HS-27A (cell line): ENCODE measurements at places on chromosomes 7 and 10.
A peak's percentile ranks its signal among the peaks of the same experiment; 100 is the strongest.

DNA sequence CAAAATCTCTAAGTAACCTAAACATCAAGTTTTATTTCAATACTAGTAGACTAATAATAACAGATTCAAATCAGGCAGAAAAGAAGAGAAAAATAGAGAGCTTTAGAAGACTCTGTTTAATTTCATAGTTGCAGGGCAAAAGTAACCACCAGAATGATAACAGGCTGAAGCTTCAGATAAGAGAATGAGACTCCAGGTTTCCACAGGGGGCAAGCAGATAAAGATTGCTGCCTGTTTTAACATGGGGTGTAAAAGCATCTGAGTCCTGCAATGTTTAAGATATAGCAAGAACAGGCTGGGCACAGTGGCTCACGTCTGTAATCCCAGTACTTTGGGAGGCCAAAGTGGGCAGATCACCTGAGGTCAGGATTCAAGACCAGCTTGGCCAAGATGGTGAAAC lies 11.0 kb downstream of the CROT start:
- DNase-seq, result no peak

DNA sequence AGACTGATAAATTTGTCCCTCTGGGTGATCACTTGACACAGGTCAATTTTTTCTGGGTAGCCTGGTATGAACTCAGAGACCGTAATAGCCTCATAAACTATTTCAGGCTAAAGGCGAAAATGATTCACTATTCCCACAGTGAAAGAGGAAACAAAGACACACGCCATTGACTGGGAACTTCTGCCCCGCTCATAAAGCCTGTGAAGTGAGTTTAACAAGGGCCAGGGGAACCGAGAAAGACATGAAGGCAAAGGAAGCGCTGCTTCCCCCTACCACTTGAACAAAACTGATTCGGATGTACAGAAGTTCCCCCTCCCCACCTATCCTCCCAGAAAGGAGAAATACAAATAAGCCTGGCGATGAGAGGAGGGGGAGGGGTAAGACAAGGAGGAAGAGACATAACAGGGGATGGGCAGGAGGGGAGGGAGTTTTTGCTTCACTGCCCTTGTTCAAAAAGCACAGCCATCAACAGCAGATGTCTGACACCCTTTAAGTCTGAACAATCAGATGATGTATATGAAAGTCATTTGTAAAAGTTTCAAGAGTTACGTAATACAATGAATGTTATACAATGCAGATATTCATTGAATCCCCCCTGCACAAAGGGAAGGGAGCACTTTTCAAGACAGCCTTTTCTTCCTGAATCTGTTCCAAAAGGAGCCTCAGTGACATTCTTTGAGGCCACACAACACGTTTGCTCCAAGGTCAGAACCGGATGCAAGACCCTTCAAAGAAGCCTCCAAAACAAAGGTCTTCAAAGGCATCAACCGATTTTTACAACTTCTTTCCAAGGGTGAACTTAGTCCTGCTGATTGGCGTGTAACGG lies 734 bp downstream of the ABCB4 start:
- no peak for DNase-seq

DNA sequence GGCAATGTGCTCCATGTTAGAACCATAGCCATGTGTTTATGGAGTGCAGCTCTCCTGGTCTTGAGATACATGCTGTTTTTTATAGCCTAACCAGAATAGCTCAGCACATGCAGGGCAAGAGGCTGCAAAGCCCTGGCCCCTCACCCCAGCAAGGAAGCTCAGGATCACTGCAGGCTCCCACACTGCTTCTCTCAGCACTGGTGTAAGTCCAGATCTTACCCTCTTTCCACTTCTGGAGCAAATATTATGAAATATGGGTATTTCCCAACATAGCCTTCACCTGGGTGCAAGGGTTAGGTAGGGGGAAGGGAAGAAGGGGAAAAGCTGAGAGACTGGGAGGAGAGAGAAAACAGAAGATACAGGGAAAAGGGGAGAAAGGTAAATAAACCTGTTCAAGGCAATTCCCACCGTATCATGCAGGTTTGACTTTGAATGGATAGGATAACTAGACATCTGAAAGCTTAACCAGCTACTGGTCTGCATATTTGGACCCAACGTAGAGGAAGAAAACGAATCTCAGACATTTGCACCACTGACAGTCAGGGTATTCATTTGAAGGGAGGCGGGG lies 19.7 kb downstream of the SKIDA1 start:
- no peak for DNase-seq

DNA sequence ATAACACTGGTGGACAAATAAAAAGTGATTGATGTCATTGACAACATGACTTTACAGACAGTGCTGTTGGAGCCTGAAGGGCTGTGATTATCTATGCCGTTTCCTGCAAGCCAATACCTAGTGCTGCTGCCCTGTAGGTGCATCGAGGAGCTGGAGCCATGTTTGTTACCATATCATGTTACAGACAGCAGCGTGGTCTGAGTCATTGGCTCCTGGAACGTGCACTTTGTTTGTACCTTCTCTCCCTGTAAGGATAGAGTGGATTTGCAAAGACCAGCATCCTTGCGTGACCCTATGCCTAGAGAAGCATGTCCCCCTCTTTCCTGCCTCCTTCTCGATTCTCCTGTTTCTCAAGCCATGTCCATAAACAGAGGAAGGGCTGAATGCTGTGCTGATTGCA lies 597.2 kb downstream of the TYW1 start:
- DNase-seq, result no peak

GRCh38 chr7:4820405-4820966 lies 41.3 kb downstream of the PAPOLB start:
- no peak for DNase-seq

- DNase-seq, result no peak
Observed at GRCh38 chr10:97607095-97607636, 17.6 kb downstream of the C10orf62 start.

DNA sequence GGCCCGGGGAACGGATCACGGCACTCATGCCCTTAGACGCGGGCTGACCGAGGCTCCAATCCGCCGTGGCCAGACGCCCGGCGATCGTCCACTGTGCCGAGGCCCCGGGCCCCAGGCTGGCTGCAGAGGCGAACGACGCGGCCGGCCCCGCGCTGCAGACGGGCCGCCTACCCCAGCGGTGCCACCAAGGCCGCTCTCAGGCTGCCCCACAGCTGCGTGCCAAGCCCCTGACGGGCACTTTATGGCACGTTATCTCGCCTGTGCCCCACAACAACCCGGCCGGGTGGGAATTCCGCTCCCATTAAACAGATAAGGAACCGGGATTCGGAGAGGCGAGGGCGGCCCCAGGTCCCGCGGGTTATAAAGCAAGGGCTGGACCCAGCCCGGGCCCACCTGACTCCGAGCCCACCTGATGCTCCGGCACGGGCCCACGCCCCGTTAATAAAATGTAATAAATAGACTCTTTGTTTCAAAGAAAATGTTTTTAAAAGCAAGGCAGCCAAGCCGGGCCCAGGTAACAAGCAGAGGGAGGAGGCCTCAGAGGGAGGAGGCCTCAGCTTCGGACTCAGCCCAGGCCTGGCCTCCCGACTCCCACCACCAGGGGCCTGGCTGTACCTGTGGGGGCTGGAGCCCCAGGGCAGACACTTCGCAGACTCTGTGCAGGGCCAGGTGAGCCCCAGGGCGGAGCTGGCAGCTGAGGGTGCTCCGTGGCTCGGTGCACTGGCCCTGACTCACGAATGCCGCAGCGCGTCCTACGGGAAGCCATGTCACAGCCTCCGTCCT lies 79.7 kb downstream of the FOXL3 start:
- no peak for DNase-seq

DNA sequence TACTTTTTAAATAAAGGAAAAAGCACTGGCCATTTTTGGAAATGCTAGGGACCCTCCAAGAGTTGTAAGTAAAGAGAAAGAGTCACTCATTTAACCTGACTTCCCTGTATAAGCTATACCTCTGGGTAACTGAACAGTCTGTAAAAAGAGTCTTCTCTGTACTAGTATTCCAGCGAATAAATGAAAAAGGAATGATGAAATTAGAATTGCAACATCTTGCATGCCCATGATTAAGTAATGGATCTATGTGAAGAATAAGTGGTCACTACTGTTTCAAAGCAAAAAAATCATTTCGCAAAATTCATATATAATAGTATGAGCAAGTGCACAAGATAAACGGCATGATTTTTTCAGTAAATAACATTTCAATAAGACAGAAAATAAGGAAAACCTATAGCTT lies 116.8 kb downstream of the ZFAND4 start:
- DNase-seq, result no peak

GRCh38 chr10:109952526-109952925 lies 29.2 kb upstream of the XPNPEP1 start:
- no peak for DNase-seq

- no peak for DNase-seq
Observed at GRCh38 chr7:117019786-117020590, 66.7 kb downstream of the ST7 start.

- DNase-seq, result no peak
Observed at GRCh38 chr7:6023974-6024435, 7.2 kb upstream of the ANKRD61 start.

- no peak for DNase-seq
Observed at GRCh38 chr10:8969853-8970252, 915.4 kb downstream of the GATA3 start.

DNA sequence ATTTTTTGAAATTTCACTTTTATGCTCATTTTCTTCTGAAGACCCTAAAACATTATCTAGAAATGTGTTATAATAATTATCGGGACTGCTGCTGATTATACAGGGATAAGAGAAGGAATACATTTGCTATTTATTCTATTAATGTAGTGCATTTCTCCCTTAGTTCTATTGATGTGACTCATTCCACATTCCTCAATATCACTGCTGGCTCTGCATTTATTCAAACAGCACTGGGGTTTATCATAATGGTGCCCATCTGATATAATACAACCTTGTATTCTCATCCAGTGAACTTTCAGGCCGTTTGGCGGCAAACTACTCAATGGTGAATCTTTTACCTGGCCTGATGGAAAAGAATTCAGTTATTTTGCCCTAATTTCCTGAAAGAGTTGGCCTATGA lies 7.8 kb downstream of the KCND2 start:
- no peak for DNase-seq

- no peak for DNase-seq
Observed at GRCh38 chr7:86667732-86668131, 24.0 kb downstream of the GRM3 start.

DNA sequence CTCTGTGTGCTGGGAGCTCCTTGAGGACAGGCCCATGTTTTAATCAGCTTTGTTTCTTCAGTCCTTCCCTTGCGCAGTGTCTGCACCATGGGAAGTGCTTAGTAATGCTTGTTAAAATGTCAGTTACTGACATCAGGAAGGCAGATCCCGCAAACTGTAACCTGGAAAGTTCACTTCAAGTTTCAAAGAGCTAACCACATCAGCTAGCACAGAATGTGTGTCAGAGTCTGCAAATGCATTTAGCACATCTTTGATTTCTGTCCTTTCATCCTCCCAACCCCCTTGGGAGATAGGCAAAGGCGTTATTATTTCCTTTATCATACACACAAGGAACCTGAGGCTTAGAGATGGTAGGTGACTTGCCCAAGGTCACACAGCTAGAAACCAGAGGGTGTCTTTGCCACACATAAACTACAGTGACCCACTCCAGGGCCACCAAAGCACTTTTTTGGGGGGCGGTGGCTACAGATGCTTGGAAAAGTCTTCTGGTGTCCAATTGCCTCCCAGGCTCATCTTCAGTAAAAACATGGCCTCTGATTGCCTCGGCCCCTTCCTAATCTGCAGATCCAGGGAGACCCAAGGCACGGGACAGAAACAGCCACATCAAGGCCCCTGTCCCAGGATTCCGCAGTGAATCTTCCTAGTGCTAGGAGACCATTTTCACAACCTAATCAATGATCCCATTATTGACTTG lies 116.2 kb upstream of the GPR26 start:
- no peak for DNase-seq

GRCh38 chr7:2521341-2521745 lies 1.8 kb downstream of the LFNG start:
- DNase-seq, result no peak

DNA sequence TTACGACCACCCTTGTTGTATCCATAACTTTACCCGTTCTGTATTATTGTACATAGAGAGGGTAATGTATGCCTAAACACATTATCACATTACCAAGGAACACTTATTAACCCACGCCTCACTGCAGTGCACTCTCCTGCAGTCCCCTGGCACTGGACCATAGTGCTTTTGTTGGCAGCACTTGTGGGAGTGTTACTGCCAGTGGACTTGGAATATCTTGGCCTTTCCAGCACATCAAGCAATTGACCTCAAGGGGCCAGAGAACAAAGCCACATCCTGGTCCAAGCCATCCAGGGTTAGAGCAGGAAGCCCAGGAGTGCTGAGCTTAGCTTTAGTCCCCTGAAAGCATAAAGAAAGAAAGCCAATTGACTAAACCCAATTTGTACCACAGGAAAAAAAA lies 304.2 kb downstream of the PCDH15 start:
- DNase-seq, result no peak

GRCh38 chr10:104054430-104054829 lies 31.2 kb downstream of the COL17A1 start:
- peak; percentile 51 for DNase-seq

DNA sequence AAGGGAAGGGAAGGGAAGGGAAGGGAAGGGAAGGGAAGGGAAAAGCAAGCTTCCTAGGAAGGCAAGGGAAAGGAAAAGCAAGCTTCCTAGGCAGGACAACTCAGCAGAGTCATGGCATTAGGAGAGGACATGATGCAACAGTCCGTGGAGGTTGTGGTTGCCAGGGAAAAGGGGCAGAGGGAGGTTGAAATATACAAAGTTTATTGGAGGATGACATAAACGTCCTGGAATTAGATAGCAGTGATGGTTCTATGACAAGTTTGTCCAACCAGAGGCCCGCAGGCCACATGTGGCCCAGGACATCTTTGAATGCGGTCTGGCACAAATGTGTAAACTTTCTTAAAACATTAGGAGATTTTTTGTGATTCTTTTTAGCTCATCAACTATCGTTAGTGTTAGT lies 59.8 kb upstream of the OPN4 start:
- DNase-seq, result no peak

- peak; percentile 17 for DNase-seq
Observed at GRCh38 chr7:17370901-17371585, 72.6 kb downstream of the AHR start.

DNA sequence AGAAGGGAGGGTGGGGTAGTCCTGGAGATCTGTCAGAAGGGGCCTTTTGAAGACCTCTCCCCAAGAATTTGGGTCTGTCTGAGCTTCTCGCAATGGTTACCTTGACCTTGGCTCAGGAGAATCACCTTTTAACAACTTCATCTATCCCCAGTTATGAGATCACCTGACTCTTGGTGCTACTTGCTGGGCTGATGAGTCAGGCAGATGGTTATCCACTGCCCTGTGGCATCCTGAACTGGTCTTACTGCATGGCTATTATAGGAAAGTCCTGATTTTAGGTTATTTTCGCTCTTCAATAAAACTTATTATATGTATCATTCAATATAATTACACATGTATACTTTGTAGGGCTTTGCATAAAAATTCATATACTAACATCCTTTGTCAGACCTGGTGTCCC lies 274.7 kb downstream of the GFRA1 start:
- DNase-seq, result no peak

GRCh38 chr10:5584895-5585516 lies 60.2 kb downstream of the CALML3 start:
- no peak for DNase-seq

DNA sequence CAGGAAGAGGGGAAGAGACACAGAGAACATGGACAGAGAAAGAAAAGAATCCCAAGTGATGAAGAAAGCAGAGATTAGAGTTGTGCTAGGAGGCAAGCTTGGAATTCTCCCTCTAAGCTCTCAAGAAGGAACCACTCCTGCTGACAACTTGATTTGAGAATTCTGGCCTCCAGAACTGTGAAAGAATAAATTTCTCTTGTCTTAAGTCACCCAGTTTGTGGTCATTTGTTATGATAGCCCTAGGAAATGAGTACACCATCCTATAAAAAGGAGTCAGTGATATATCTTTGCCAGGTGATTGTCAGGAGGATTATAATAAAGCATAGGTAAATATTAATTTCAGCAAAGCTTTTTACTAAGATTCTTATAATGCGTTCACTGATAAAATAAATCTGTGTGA lies 82.7 kb upstream of the TFEC start:
- no peak for DNase-seq
